ENCODE measurements at places on chromosomes 16 and 17.

- no peak for DNase-seq
These were observed 24.3 kb downstream of the NOL11 start for GRCh38 chr17:67742025-67742424.

DNA sequence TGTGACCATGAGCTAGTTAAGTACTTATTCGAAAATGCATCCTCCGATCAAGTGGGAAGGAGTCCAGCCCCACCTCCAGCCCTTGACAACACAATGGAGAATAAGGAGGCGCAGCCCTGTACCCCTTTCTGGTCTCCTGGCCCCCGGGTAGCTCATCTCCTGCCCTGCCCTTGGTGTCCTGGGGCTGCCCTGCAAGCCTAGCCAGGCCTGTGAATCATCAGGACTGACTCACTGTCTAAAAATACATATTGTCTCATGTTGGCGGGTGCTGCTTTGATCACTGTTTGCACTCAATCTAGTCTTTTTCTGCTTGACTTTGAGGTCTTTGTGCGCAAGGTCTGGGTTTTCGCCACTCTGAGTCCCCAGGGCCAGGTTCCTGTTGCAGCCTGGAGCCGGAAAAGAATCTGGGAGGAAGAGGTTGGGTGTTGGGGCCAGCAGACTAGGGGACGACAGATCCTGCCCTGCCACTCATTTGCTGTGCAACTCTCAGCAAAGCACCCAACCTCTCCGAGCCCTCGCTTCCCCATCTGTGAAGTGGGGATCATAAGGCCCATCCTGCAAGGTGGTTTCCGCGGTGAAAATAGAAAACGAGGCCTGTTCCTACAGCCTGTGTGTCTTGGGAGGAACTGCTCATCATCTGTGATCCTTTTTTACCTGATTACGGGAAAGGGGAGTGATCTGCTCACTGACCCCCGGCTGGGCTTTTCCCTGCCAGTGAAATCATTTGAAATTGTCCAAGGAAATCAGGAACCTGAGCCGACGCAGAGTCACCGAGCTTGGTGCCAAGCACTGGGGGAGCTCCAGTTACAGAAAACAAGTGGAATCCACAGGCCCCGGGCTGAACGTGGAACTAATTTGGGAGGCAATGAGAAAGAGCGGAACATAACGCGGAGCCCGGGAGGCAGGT, 230.4 kb downstream of the PARN start:
- no peak for DNase-seq

GRCh38 chr17:18968945-18969887, 17.3 kb downstream of the SLC5A10 start:
- DNase-seq, result no peak

DNA sequence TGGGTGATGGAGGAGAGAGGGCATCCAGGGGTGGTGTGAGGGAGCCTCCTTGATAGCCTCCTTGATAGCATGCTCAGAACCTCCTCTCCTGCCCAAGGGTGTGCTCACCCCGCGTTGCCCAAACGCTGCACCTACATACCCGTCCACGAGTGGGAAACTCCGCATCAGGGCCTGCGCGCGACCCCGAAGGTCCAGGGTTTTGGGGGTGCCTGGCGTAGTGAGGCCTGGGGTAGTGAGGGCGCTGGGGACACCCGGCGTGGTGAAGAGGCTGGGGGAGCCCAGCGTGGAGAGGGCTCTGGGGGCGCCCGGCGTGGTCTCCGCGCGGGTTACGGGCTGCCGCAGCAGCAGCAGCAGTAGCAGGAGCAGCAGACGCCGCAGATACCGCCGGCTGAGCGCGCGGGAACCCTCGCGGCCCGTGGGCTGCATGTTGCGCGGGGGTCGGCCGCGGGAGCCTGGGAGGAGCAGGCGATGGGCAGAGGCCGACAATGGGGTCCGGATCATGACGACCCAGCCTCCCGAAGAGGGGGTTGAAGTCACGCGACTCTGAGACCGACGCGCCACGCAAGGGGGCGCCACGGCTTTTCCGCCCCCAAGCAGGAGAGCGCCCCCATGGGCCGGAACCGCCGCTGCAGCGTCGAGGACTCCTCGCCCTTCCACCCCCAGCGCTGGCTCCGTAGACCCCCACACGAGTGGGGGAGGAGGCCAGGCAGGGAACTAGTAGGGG, at the start of gene DPEP3:
DPEP3 (minus strand) TSS at position 545 of the 724 bp plus-strand sequence; CDS start at position 426, 119 bp downstream.
- DNase-seq, result no peak

GRCh38 chr16:4404247-4404966, 12.0 kb downstream of the CORO7 start:
- no peak for DNase-seq
